ENCODE measurements at places on chromosomes 16 and 17. TPM values are rescaled to one million over a fixed set of nuclear protein-coding genes. Genes with fewer than 3 reads are reported as not detected.

Gene CHD9NB
- total RNA-seq, result 3.0 TPM

DNA sequence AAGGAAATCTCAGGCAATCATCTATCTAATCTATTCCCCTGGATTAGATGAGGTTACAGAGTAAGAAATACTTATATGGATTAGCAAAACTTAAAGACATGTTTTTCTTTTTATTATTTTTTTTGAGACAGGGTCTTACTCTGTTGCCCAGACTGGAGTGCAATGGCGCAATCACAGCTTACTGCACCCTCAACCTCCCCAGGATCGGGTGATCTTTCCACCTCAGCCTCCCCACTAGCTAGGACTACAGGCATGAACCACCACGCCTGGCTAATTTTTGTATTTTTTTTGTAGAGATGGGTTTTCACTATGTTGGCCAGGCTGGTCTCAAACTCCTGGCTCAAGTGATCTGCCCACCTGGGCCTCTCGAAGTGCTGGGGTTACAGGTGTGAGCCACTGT is 3.3 kb upstream of the NFE2L1 start:
- no peak for DNase-seq

GRCh38 chr17:34841467-34841866 is 119.8 kb downstream of the CCT6B start:
- DNase-seq, result no peak

GRCh38 chr16:1124795-1125194 is 28.1 kb upstream of the CACNA1H start:
- no peak for DNase-seq

Gene KRT12
- not detected for total RNA-seq

GRCh38 chr16:22191532-22192260 is 14.4 kb upstream of the EEF2K start:
- DNase-seq, result no peak

Gene FZD2
- 42.8 TPM for total RNA-seq

- DNase-seq, result no peak
These were observed 7.3 kb upstream of the CAPNS2 start for GRCh38 chr16:55559233-55559632.

GRCh38 chr17:77564278-77564920 is 394.1 kb upstream of the TNRC6C start:
- DNase-seq, result no peak

DNA sequence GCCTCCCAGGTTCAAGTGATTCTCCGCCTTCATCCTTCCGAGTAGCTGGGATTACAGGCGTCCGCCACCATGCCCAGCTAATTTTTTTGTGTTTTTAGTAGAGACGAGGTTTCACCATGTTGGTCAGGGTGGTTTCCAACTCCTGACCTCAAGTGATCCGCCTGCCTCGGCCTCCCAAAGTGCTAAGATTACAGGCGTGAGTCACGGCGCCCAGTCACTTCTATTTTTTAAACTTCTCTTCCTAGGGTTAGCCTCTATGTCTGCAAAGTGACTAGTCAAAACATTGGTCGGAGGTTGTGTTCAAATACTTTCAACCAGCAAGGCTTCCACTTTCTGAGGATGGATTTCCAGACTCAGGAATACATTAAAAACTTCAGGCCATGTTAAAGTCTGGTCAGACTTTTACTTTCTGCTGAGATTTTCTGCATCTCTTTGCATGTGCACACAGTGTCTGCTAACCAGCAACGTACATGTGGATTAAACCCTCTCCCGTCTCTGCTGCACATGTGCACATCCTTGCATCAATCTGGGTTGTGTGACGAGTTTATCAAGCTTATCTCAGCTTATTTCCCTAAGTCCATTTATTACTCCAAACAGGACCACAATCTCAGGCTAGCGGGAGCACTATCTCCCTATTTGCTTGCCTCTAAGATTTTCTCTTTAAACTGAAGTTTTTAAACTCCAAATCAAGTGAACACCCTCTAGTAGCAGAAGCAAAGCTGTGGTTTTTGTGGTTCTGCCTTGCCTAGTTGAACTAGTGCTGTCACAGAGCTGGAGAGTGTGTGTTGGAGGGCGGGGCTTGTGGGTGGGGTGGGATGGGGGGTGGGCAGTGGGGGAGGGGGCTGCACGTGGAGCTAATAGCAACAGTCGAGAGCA is 525.2 kb upstream of the GOT2 start:
- no peak for DNase-seq

- no peak for DNase-seq
These were observed 826.4 kb downstream of the CDH11 start for GRCh38 chr16:64295466-64295865.

Gene SAMD14
- total RNA-seq, result 4.5 TPM

GRCh38 chr17:77737442-77738265 is 220.8 kb upstream of the TNRC6C start:
- peak; percentile 8 for DNase-seq

GRCh38 chr17:42979511-42980273 is at the start of gene PTGES3L:
PTGES3L (minus strand) TSS chr17:42980080; CDS start chr17:42980053, 27 bp downstream.
- DNase-seq, result peak; percentile 56
